Posterior vena cava (tissue), 2 donors: ENCODE measurements at places on chromosomes 6 and 20. TPM values are rescaled to one million over a fixed set of nuclear protein-coding genes. Genes with fewer than 3 reads are reported as not detected.

GRCh38 chr20:9270831-9271230 lies 201.9 kb downstream of the PLCB4 start:
- no peak for DNase-seq

- DNase-seq, result no peak
Observed at GRCh38 chr6:159043947-159044346, 844 bp downstream of the TAGAP start.

DNA sequence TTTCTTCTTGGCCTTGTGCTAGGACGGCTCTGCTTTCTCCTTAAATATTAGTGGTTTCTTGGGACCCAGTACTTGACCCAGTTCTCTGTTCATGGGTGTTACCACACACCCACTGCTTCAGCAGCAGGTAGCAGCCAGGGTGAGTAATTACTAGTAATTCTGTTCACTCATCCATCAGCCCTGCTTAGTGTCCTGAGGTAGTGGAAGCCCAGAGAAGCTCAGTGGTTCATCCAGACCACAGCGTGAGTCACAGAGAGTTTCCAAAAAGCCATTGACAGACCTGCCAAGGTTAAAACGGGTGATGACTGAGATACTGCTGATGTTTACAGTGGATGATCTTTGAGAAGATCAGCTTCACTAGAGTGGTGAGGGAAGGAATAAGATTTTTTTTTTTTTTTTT lies 51.7 kb upstream of the HINT3 start:
- no peak for DNase-seq

GRCh38 chr6:129555206-129555832 lies 154.7 kb downstream of the ARHGAP18 start:
- DNase-seq, result no peak

BPIFB1 gene
- not detected for total RNA-seq
